ENCODE measurements at places on chromosomes 3 and 15. TPM values are rescaled to one million over a fixed set of nuclear protein-coding genes. Genes with fewer than 3 reads are reported as not detected.

GRCh38 chr15:79157631-79158592, 67.3 kb upstream of the RASGRF1 start:
- DNase-seq: no peak

The DTWD1 gene
- 25.5 TPM for polyA plus RNA-seq

The AMIGO3 gene
- 3.6 TPM for polyA plus RNA-seq

The RTP3 gene
- polyA plus RNA-seq: 0.09 TPM
